ENCODE measurements at places on chromosomes 4 and X. TPM values are rescaled to one million over a fixed set of nuclear protein-coding genes. Genes with fewer than 3 reads are reported as not detected.

The PPP1R2C gene
- not detected for total RNA-seq

The HPSE gene
- total RNA-seq, result 5.0 TPM

The TRIM75 gene
- total RNA-seq, result not detected

The PABPC4L gene
- not detected for total RNA-seq

The ALB gene
- total RNA-seq, result 0.73 TPM

The CCDC160 gene
- not detected for total RNA-seq

The ASB9 gene
- 0.33 TPM for total RNA-seq

The MAP3K15 gene
- total RNA-seq, result 0.22 TPM

The CPE gene
- total RNA-seq, result not detected

The CNGA1 gene
- not detected for total RNA-seq

The FAAH2 gene
- 7.9 TPM for total RNA-seq

The GLRB gene
- not detected for total RNA-seq

The NAP1L2 gene
- 17.0 TPM for total RNA-seq

The SSX4 gene
- total RNA-seq, result not detected

The RASL11B gene
- 0.63 TPM for total RNA-seq

The GAR1 gene
- total RNA-seq, result 13.3 TPM

The XAGE2 gene
- total RNA-seq, result not detected

The HDX gene
- 0.42 TPM for total RNA-seq

The CLCN4 gene
- 0.42 TPM for total RNA-seq

The FGF5 gene
- total RNA-seq, result not detected

The RTL9 gene
- total RNA-seq, result not detected

The FMR1 gene
- 88.1 TPM for total RNA-seq

The KLHL13 gene
- total RNA-seq, result 1.1 TPM

The HGFAC gene
- not detected for total RNA-seq

The PDE6B gene
- 24.7 TPM for total RNA-seq

The CXCL8 gene
- 1.2 TPM for total RNA-seq

The SHROOM3 gene
- not detected for total RNA-seq

The GIMD1 gene
- total RNA-seq, result not detected

The EDA gene
- total RNA-seq, result 1.1 TPM

The SERTM2 gene
- not detected for total RNA-seq

The SOX3 gene
- total RNA-seq, result not detected

The BTK gene
- 5.3 TPM for total RNA-seq

The TMSB15B gene
- 7.0 TPM for total RNA-seq

The PDS5A gene
- total RNA-seq, result 101 TPM

The OTUD6A gene
- total RNA-seq, result not detected
